ENCODE measurements at places on chromosomes 7 and 10.
A peak's percentile ranks its signal among the peaks of the same experiment; 100 is the strongest.

GRCh38 chr10:118570591-118570990 lies 24.9 kb downstream of the PRLHR start:
- DNase-seq: no peak

- DNase-seq: no peak
Observed at GRCh38 chr7:157613575-157614322, 276.9 kb downstream of the DNAJB6 start.

DNA sequence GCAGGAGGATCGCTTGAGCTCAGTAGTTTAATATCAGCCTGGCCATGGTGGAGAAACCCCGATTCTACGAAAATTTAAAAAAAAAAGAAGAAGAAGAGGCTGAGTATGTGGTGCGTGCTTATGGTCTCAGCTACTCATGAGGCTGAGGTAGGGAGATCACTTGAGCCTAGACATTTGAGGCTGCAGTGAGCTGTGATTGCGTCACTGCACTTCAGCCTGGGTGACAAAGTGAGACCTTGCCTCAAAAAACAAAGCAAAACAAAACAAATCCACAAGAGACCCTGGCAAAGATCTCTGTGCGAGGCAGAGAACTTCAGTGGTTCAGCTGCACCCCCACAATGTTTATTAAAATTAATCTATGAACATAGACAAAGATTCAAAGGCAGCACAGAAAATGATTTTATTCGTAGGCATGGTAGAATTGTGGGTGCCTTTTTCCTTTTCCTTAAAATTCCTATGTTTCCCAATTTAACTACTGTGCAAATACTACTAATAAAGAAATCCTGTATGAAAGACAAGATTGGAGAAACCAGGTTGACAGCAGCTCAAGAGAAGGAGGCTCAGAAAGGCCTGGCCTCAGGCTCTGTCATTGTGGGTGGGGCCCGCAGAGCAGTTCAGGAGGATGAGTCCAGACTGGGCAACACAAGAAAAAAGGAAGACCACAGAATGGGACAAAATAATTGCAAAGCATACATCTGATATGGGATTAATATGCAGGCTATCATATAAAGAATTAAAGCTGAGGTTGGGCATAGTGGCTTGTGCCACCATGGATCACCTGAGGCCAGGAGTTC lies 24.5 kb upstream of the PURB start:
- no peak for DNase-seq

DNA sequence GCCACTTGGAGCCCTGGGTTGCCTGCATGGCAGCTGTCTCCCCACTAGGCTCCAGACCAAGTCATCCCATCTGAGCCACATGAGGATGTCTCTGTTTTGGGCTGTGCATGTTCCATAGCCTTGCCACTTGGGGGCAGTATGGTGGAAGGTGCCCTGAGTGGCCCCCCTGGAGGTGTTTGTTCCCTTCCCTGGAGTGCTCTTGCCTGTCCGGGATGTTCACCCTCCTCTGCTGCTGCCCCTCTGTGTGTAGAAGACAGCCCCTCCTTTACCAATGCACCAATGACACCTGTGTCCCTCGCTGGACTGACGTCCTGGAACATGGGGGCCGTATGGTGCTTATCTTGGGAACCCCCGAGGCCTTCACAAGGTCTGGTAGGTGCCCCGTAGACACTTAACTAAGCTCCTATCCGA lies 100.2 kb downstream of the ACTR3B start:
- DNase-seq: no peak

DNA sequence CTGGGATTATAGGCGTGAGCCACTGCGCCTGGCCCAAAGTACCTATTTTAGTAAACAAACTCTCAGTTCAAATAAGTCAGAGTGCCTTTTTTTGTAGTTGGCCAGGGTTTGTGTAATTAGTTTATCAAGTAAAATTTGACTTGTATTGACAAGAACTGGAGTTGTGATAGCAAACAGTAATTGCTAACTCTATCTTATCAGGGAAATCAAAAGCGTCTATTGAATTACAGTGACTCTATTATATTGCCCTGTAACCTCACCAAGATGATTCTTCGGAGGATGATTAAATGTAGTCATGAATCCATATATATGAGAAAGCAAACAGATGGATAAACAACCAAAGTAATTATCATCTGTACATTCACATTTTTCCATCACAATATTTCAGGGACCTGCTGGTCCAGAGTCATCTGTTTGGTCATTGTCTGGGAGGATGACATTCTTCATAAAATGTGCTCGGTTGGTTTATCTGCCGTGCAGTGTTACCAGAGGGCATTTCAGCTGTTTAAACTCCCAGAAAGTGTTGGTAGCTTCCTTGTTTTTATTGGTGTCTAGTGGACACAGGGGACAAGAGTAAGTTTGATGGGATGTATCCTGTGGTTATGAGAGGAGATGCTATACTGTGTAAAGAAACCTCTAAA lies 35.6 kb downstream of the DOCK1 start:
- no peak for DNase-seq

DNA sequence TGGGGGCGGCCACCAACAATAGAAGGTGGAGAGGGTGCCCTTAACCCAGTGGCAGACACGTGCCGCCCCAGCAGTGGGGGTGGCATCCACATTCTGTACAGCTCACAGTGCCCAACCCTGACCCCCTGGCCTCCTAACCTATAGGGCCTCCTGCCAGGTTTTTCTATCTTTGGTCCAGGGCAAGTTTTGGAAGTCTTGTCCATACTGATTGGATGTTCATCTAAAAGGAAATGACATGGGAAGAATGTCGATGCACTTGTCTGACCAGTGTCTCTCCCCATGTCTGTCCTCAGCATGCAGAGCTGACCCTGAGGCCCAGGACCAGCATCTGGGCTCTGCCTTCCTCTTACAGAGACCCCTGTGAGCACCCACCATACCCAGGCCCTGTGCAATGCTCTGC lies 32.3 kb upstream of the ANTXRL start:
- no peak for DNase-seq

- peak; percentile 61 for DNase-seq
Observed at GRCh38 chr7:143263266-143264195, at the start of gene GSTK1. GSTK1 (plus strand) TSS chr7:143263441; CDS start chr7:143263514, 73 bp downstream.

GRCh38 chr10:47379445-47379785 lies 4.7 kb downstream of the ZNF488 start:
- no peak for DNase-seq

GRCh38 chr7:82241356-82241755 lies 202.2 kb downstream of the CACNA2D1 start:
- no peak for DNase-seq

DNA sequence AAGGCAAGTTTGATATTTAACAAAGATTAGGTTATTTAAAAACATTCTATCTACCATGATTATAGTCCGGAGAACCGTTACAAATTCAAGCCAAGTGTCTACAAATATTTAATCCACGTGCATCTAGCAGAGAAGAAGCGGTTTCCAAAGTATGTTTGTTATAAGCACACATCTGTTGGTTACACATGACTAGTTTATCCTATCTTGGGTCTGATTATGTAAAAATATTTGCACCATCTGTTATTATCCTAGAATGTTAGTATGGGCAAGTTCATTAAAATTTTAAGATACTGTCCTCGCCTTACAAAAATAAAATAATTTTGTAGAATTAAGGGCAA lies 289.2 kb upstream of the VSTM2A start:
- DNase-seq: no peak

- DNase-seq: no peak
Observed at GRCh38 chr10:93503075-93503474, 6.7 kb downstream of the CEP55 start.

GRCh38 chr7:116977172-116977571 lies 23.9 kb downstream of the ST7 start:
- DNase-seq: no peak

DNA sequence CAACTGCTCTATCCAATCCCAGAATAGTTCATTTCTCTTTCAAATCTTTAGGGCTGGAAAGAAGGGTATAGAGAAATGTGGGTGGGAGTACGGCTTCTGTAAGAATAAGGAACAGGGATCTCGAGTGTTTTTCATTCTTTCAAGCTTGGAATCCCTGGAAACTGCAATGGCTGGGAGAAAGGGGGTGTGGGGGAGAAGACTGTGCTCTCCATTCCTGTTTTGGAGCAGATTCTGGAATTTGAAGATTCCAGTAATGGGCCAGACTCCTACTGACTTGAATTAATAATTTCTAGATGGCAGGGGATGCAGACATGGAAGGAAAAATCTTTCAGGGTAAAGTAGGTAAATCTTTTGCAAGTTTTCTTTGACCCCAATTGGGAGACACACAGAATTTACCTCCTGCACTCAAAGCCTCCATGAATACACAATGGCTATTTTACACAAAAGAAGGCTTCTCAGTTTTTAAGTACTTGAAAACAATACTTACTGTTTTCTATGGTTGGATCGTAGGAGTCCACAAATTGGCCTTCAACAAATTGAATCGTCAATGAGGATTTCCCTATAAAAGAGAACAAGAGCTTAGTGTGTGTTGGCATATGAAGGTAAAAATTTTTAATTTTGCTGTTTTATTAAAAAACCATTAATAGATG lies 29.1 kb downstream of the RHEB start:
- no peak for DNase-seq

GRCh38 chr7:27996141-27996540 lies 184.5 kb downstream of the JAZF1 start:
- DNase-seq: no peak

DNA sequence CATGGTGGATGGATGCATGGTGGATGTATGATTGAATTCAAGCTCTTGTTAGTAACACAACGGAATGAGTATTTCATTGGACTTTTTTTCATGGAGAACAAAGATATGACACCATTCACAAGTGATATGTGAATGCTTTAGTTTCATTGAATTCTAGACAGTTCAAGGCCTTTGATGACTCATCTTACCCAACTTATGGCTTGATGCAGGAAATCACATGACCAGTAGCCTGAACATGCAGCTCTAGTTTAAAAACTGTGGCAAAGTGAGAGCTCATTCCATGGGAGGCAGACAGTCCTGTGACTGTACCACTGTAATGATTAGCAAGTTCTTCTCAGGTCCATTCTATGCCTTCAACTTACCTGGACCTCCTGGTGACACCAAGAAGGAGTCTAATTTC lies 1239.3 kb downstream of the TYW1 start:
- no peak for DNase-seq

DNA sequence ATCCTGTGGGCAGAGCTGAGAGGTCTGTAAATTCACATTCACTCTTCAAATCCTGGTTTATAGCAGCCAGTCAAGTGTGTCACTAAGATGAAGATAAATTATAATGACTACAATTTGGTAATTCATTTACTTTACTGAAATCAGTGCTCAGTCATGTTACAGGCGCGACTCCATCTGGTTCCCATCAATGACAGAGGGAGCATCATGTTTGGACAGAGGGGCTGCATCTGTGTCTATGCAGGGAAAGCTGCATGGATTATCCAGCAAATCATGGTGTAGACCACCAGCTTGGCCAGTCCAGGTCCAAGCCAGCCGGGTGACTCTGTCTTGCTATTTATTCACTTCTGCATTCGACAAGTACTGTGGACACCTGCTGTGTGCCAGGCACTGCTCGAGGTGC lies 214.1 kb upstream of the ZNF32 start:
- DNase-seq: no peak

DNA sequence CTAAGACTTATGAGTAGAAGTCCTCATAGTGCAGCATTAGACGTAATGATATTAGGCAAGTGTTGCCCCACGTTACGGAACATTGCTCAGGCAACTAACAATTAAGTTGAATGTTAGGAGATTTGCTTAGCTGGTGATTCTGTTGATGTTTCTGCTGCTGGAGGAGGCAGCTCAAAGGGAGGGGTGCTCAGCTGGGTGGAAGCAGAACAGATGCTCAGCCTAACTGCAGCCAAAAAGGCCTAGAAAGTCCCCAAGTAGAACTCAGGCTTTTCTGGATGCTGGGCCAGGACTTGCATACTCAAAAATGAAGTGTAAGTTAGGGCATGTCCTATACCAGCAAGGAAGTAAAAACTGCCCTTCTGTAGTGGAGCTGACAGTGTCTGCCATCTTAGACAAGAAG lies 201.4 kb downstream of the ADRA2A start:
- no peak for DNase-seq

DNA sequence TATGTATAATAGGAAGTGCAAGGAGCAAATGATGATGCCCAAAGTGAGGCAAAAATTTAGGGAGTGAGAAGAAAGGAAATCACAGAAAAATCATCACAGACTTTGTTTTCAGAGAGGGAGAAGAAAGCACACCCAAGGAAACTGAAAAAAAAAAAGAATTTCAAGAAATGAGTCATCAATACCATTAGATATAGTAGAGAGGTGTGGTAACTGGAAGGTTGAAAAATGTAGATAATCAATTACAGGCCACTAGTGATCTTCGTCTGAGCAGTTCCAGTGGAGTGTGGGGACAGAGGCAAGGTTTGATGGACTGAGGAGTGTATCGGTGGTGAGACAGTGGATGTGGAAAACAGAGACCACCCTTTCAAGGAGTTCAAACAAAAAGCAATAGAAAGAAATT lies 31.7 kb downstream of the ASB4 start:
- DNase-seq: no peak

GRCh38 chr10:97866524-97867219 lies 17.0 kb downstream of the GOLGA7B start:
- no peak for DNase-seq

GRCh38 chr10:118926903-118927302 lies 102.6 kb upstream of the NANOS1 start:
- no peak for DNase-seq

GRCh38 chr7:127765150-127765549 lies 113.2 kb downstream of the SND1 start:
- no peak for DNase-seq
